Mucosa of gallbladder (tissue), 1 donor: ENCODE measurements at places on chromosomes 2 and 18. TPM values are rescaled to one million over a fixed set of nuclear protein-coding genes. Genes with fewer than 3 reads are reported as not detected.

DNA sequence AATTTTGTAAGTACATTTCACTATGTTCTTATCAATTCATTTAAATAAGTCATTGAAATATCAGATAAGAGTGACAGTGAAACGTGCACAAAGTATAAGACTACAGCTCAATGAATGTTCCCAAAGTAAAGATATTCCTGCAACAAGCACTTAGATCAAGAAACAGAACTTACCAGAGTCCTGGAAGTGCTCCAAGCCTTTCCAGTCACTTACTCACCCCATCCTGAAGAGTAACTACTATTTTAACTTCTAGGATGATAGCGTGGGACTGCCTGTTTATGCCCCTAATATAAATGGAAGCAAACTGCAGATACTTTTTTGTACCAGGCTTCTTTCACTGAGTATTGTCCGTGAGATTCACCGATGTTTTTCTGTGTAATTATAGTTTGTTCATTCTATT lies 768.9 kb downstream of the SLC4A3 start:
- DNase-seq, result no peak

DNA sequence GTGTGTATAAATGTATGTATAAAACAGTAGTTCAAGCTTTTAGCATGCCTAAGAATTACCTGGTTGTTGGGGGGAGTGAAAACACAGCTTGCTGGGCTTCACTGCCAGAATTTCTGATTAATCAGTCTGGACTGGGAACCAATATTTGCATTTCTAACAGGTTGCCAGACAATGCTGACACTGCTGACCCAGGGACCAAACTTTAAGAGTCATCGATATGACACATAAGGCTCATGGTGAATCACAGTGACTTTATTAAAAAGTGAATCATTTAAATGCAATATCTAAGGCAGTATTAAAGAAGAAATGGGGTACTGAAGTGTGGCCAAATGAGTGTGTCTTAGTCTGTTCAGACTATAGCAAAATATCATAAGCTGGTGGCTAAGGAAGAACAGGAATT lies 195.9 kb upstream of the DTNA start:
- no peak for DNase-seq

GRCh38 chr2:17252258-17252657 lies 266.0 kb downstream of the RAD51AP2 start:
- DNase-seq, result no peak

- DNase-seq, result no peak
Observed at GRCh38 chr18:79905993-79906392, 45.5 kb downstream of the SLC66A2 start.

GRCh38 chr2:187438455-187438854 lies 9.6 kb downstream of the CALCRL start:
- DNase-seq, result no peak

- DNase-seq, result peak; percentile 14
Observed at GRCh38 chr2:58834404-58834803, 593.3 kb upstream of the FANCL start.

DNA sequence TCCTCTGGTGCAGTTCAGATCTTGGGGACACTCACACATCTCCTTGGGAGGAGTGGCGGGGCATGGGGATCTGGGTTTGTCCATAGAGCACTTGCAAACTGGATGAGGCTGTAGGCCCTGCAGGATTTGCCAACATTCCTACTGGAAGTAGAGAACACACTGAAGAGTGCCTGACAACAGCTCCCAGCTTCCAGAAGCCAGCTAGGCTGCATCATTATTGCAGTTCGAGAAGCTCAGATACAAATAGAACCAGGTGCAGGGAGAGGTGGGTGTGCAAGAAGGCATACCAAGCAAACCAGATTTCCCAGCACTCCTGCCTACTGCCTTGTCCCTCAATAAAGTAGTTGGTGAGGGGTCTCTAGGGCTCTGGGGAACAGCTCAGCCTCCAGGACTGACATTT lies 52.5 kb downstream of the RHOB start:
- no peak for DNase-seq

DNA sequence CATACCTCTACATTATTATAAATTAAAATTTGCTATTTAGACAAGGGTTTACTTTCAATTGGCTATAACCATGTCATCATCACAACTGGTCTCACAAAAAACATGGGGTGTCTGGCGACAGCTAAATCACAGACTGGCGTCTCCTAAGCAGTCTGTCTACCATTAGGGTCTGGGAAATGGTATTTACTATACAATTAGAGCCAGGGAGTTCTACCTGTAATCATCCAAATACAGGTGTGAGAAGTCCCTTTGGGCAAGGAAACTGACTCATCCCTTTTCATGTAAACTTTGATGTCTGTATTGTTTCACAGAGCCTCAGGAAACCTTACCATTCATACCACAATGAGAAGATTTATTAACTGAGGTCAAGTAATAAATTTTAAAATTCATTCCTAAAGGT lies 126.7 kb downstream of the OLA1 start:
- no peak for DNase-seq

The HOXD12 gene
- total RNA-seq, result not detected

The EMILIN2 gene
- total RNA-seq, result 15.4 TPM
